ENCODE measurements at places on chromosomes 7 and 10. TPM values are rescaled to one million over a fixed set of nuclear protein-coding genes. Genes with fewer than 3 reads are reported as not detected.

- DNase-seq = no peak
These were observed 38.0 kb upstream of the PIP4K2A start for GRCh38 chr10:22752272-22752889.

DNA sequence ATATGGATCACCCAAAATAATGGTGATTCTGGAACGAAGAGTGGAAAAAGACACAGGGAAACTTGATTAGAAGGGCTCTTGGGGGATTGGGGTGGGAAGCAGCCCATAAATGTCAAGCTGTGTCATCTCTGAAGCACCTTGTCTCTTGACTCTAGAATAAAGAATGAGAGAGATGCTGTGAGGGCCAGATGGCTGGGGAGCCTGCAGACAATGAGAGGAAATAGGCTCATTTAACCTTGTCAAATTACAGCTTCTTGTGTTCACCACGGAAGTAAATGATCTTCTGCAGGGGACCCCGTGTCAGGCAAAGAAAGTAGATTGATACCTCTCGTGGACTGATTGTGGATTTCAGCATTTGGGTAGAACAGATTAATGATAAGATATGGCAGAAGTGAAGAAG lies 159.3 kb downstream of the ST7 start:
- no peak for DNase-seq

DNA sequence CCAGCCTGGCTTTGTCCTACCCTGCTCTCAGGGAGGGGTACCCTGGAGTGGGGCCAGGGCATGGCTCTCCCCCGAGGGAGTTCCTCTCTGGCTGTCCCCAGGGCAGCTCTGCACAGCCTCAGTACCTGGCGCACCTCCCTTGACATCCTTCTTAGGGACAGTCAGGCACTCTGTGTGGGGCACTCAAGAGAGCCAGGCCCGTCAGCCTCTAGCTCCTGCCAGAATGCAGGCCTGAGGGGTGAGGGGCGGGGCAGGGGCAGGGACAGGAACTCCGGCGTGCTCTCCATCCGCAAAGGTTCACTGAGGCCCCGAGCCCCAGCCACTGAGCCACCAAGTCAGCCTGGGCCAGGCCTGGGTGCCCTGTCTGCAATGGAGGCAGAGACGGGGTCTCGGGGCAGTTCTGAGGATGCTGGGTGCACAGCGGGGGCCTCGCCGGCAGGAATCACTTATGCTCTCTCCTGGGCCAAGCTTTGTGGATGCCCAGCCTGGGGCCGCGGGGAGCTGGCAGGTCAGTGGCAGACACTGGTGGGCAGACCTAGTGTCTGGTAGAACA lies 10.1 kb downstream of the LIMK1 start:
- DNase-seq = no peak

- no peak for DNase-seq
These were observed 231.8 kb upstream of the CACNA2D1 start for GRCh38 chr7:82675396-82675795.

DNA sequence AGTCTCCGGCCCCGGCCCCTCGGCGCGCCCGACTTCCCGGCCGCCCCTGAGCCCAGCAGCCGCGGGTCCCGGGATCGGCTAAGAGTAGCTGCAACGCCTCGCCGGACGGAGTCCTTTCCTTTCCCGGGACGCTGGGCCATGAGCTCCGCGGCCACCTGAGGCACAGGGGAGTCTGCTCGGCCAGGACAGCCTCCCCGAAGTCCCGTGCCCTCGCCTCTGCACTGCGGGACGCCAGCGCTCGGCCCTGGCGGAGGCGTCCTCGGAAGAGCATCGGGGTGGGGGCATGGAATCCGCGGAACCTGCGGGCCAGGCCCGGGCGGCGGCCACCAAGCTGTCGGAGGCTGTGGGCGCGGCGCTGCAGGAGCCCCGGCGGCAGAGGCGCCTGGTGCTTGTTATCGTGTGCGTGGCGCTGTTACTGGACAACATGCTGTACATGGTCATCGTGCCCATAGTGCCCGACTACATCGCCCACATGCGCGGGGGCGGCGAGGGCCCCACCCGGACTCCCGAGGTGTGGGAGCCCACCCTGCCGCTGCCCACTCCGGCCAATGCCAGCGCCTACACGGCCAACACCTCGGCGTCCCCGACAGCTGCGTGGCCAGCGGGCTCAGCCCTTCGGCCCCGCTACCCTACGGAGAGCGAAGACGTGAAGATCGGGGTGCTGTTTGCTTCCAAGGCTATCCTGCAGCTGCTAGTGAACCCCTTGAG lies 502 bp downstream of the SLC18A3 start:
- DNase-seq = no peak

CCDC3 gene
- 52.4 TPM for polyA plus RNA-seq

GRCh38 chr7:33307205-33307604 lies 177.8 kb downstream of the BBS9 start:
- no peak for DNase-seq

GRCh38 chr7:94277236-94277635 lies 117.5 kb upstream of the COL1A2 start:
- DNase-seq = no peak

FKBP6 gene
- 0.50 TPM for polyA plus RNA-seq

PILRA gene
- 12.2 TPM for polyA plus RNA-seq

- DNase-seq = no peak
These were observed 495.2 kb downstream of the PLXNA4 start for GRCh38 chr7:132080967-132081668.

SRPK2 gene
- 23.0 TPM for polyA plus RNA-seq

CYP2C19 gene
- polyA plus RNA-seq = 0.02 TPM

DNA sequence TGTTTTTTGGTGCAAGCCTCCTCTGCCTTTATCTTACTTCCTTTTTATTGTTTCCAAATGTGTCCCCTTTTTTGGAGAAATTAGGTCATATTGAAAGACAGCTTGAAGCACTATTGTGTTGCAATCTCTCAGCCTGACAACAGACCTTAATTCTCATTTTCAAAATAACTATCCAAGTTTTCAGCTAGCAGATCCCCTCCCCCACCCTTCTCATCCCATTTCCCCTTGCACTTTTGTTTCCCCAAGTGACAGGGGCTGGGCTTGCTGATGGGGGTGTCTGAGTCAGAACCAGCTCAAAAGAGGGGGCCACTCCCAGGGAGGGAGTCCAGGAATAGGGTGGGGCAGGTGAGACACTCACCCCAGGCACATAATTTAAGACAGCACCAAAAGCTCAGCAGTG lies 75.3 kb downstream of the MKI67 start:
- DNase-seq = no peak

GRCh38 chr7:150415161-150416153 lies 35.0 kb upstream of the GIMAP8 start:
- no peak for DNase-seq

SORCS1 gene
- 1.1 TPM for polyA plus RNA-seq

GRCh38 chr7:31069860-31070555 lies 17.9 kb downstream of the ADCYAP1R1 start:
- DNase-seq = no peak

- DNase-seq = no peak
These were observed 26.1 kb downstream of the SH3PXD2A start for GRCh38 chr10:103829278-103829677.

GRCh38 chr7:91846436-91846835 lies 34.1 kb downstream of the MTERF1 start:
- no peak for DNase-seq

PAX4 gene
- 0.11 TPM for polyA plus RNA-seq

GRCh38 chr10:130578532-130579289 lies 442.5 kb downstream of the GLRX3 start:
- no peak for DNase-seq
